ENCODE measurements at places on chromosomes 16 and 17. TPM values are rescaled to one million over a fixed set of nuclear protein-coding genes. Genes with fewer than 3 reads are reported as not detected.

- peak; percentile 86 for DNase-seq
Measured at GRCh38 chr17:68511671-68512246, 471 bp upstream of the PRKAR1A start.

DNA sequence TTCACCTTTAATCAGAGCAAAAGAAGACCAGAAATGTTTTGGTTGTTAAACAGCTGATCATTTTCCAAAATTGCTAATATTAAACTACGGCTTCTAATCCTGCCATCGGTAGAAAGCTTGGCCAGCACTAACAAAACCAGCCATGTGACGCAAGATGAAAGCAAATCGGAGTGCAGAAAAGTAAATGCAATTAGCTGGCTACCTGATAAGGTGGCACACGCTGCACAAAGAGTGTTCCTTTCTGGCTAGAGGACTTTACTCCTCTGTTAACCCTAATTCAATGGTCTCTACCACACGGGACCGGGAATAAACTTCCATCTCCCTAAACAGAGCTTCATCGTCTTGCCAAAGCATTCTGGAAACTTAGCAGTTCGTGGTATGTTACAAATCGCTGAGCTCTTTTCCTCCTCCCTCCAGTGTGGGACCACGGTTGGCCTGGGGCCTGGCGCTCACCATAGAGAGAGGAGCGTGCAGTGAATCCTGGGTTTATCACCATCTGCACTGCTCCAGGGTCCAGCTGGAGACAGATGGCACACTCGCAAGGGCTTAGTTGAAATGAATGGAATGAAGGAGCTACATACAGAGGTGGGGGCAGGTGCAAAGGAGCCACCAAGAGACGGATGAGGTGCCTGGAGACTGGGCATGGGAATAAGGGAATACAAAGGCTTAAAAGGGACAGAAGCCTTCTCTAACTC, 10.1 kb upstream of the COG1 start:
- no peak for DNase-seq

- DNase-seq: no peak
Measured at GRCh38 chr17:4436846-4437245, 3.1 kb downstream of the SPNS3 start.

DNA sequence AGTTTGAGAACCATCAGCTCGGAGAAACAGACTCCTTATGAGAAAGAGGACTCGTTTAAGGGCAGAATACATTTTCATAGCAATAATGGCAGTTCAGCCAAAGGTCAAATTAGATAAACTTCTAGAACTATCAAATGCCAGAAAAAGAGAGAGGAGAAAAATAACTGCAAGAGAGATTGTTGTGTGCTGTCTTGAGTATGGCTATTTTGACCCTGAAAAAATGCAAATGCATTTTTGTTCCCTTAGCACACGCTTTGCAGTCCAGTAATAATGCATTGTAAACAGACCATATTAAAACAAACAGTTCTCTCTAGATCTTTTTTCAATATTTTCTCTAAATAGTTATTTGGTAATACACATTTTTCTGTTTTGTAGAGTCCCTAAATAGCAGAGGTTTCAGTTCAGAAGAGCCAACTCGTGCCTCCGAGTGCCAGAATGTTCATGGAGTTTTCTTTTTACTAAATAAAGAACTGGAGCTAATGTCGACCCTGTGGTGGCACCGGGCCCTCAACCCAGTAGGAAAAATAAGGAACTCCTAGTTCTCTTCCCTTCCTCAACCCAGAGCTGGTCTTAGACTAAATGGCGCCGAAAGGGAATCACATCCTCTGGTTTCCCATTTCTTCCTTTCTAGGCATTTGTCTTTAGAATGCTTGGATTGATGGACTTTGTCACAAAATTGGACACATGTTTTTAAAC, 298.0 kb downstream of the MAP2K4 start:
- no peak for DNase-seq

SSTR5 gene
- 0.30 TPM for polyA plus RNA-seq

All from left renal cortex interstitium (tissue), 4 donors.